ENCODE measurements at places on chromosomes 3 and 15.

DNA sequence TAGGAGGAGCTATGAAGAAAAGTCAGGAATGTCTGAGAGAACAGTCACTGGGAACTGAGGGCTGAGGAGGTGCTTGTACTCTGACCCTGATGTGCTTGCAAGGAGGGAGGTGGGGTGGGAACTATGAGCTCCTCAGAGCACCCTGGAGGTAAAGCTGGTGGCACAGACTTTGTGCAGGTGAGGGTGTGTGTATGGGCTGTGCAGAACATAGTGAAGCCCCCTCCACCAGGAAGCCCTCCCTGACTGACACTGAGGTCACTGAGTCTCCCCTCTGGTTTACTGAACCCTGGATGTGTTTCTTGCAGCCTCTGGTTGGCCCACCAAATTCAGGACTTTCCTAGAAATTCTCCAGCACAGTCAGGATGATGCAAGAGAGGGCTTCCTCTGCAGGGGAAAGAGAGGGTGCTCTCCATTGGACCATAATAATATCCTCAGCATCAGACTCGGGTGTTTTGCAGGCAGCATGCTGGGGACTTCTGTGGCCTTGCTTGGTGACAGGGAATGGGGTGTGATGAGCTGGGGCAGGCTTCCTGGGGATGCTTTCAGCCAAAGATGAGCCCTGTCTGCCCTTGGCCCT, 1.5 kb upstream of the ISLR start:
- no peak for DNase-seq

- DNase-seq = no peak
These were observed 92.6 kb downstream of the CHDH start for GRCh38 chr3:53753518-53754183.

GRCh38 chr3:129371041-129371826, 57.2 kb downstream of the EFCAB12 start:
- no peak for DNase-seq

DNA sequence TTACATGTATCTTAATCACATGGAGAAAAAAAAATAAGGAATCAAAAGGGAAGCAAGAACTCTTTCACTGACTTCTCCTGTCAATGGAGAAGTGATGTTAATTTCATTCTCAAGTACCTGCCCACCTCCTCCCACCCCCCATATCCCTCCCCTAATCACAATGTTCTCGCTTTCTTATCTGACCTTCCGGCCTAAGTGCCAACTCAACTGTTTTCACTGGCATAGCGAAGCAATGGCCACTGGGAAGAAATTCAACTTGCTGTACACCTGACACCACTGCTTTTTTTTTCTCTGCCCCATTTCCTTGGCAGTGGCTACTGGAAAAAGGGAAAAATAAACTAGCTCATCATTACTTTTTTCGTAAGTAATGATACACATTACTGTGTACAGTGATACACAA, 3.8 kb downstream of the SGO1 start:
- no peak for DNase-seq

DNA sequence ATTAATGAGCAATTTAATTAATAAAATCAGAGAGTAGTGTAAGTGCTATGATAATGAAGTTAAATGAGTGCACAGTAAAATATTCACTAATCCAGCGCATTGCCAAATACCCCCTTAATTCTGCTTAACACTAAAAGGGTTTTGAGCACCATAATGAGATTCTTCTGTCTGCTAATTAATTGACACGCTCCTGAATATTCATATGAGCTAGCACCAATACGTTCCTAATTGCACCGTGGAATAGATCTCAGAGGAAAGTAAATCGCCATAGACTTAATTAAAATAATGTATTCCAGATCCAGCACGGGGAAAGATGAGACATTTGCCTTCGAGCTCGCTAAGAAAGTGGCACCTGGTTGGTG, 9.6 kb upstream of the FOXB1 start:
- no peak for DNase-seq

- DNase-seq = no peak
These were observed 235.0 kb downstream of the SLC9A9 start for GRCh38 chr3:143613226-143613625.

- DNase-seq = peak; percentile 1
These were observed 157.3 kb downstream of the ADAMTS9 start for GRCh38 chr3:64530434-64531049.

- no peak for DNase-seq
These were observed 2.4 kb downstream of the C15orf61 start for GRCh38 chr15:67523330-67523729.

DNA sequence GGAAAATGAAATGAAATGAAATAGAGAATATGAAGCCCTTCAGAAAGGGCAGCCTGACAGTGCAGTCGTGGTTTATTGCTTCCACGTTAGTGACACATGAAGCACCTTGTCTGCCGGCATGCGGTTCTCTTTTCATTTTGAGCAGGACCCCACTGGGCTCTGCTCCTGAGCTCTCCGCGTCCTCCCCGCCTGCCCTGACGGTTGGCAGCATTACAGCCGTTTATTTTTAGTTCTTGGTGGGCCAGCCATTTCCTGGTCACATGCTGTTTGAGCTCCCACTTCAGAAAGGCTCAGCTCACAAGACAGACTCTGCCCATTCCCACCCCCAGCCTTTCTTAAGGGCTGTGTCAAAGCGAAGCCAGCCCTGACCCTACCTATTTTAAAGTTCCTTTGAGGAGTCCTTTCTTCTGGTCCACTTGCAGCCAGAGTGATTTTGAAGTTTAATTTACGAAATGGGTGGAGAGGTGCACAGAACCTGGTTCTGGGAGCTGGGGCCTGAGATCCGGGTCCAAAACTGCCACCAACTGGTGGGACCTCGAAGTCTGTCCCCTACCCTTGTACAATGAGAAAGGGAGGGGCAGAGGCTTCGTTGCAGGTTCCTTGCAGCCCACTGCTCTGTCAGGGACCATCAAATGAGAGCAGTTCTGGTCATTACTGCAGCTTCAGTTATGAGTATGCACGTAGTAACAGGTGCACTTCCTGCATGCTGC, 60.1 kb downstream of the MGLL start:
- no peak for DNase-seq

GRCh38 chr3:71581457-71582035, 2.0 kb downstream of the FOXP1 start:
- no peak for DNase-seq

- DNase-seq = no peak
These were observed 276.1 kb upstream of the LYSMD4 start for GRCh38 chr15:100009372-100009771.

- DNase-seq = no peak
These were observed 144.0 kb downstream of the GREM1 start for GRCh38 chr15:32861761-32862160.

DNA sequence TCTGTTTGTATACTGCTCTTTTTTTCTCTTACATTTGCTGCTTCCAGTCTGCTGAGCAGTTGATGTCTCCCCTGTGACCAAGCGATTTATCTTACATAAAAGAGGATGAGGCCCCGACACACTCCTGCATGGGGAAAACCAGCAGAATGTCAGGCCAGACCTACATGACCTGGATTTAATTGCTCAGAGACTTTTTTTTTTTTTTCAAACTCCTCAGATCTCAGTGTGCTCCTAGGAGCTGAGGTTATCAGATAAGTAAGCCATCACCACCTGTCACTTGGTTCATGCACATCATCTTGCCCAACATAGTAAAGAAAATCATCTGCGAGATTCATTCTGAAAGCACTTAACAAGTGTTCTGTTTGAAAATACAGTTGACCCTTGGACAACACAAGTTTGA, 163.1 kb downstream of the PLCL2 start:
- DNase-seq = no peak

Measured in NCI-H1105 (cell line).